ENCODE measurements at places on chromosomes 3 and 15. TPM values are rescaled to one million over a fixed set of nuclear protein-coding genes. Genes with fewer than 3 reads are reported as not detected.
A peak's percentile ranks its signal among the peaks of the same experiment; 100 is the strongest.

COL7A1 gene
- 0.84 TPM for total RNA-seq

ISLR gene
- total RNA-seq, result 35.5 TPM

CCRL2 gene
- total RNA-seq, result 8.8 TPM

DNA sequence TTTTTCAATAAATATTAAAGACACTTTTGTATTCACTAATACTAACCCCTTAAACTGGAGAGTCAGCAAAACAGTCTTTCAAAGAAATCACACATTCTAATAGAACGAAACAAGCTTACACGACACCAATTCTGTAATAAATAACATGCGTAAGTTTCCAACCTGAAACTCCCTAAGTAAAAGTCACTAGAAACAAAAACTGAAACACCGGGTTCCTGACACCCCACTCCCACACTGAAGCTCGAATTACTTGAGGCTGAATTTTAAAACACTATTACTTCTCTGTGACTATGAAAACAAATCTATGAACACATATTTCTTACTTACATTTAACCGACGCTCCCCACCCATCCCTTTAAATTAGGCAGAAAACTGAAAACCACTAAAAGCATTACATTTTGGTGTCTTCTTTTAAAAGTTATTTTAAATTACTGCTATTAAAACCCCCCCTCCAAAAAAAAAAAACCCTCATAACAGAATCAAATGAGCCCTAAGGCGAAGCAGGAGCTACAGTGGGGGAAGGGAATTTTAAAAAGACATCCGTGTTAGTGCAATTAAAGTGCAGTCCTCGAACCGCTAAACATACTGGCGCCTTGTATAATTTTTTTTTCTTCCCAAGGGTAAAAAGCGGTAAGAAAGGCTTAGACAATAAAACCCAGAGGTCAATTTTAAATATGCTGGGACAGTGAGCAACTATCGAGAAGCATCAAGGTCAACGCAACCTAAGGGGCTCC is 878 bp downstream of the SPPL2A start:
- DNase-seq, result no peak

DNA sequence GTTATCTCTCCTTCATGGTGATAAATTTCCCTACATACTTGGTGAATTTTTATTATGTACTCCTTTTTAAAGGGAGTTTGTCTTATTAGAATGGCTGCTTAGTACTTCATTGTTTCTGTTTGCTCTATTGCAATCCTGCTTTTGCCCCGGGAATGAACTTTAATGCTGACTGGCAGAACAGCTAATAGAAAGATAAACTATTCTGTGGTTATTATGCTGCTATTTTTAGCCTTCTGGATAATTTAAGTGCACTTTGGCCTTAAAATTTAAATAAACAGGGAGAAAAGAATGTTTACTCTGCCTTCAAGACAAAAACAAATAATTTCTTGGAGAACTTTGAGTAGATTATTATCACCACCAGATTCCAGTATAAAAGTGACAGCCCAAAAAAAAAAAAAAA is 413.8 kb upstream of the CCDC54 start:
- no peak for DNase-seq

GRCh38 chr15:40960925-40961324 is 7.7 kb downstream of the CHAC1 start:
- peak; percentile 73 for DNase-seq

DNA sequence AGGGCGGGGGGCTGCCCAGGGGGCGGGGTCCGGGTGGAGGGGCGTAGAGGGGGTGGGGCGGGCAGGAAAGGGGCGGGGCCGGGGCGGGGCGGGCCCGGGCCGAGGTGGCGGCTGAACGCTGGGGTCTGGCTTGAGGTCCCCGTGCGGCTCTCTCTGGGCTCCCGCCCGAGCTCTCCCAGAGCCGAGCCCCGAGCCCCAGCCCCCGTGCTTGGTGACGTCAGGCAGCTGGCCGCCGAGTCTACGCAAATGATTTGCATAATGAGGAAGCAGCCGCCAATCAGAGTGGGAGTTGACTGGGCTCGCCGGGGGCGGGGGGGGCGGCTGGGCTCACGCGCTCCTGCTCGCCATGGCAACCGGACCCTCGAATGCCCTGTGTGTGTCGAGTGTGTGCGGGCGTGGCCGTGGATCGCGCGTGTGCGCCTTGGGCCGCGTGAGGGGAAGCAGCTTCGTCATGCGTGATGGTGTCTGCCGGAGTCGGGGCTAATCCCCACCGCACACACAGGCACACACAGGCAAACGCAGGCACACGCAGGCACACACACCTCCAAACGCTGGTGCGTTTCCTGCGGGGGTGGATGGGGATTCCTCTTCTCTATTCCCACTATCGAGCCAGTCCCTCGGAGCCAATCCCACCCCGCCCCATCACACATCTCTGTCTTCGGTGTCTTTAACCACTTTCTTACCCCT is at the start of gene CELF6:
TSS of gene CELF6 (minus strand) at position 173 of the 687 bp plus-strand sequence. CDS start 283 bp downstream, outside the sequence.
- DNase-seq, result peak; percentile 92

- DNase-seq, result peak; percentile 49
Measured at GRCh38 chr15:71939981-71940588, 129.7 kb downstream of the NR2E3 start.

GRCh38 chr15:101104141-101104540 is 147.7 kb downstream of the CHSY1 start:
- no peak for DNase-seq

- no peak for DNase-seq
Measured at GRCh38 chr15:100958326-100959065, 39.3 kb downstream of the LRRK1 start.
